ENCODE measurements at places on chromosomes 2 and 18.
A peak's percentile ranks its signal among the peaks of the same experiment; 100 is the strongest.

DNA sequence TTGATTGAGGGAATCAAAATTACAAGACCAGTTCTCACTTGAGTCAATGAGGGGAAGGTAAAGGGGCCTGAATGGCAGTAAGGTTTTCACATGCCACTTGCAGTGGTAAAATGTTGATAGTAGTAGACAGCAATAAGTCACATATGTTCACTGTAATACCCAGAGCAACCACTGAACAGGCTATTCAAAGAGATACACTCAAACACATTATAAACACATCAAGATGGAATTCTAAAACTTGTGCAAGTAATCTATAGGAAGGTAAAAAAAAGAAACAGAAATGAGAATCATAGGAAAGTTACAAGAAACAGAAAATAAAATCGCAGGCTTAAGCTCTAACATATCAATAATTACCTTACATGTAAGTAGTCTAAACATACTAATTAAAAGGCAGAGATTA is 86.6 kb upstream of the AFF3 start:
- DNase-seq = no peak

DNA sequence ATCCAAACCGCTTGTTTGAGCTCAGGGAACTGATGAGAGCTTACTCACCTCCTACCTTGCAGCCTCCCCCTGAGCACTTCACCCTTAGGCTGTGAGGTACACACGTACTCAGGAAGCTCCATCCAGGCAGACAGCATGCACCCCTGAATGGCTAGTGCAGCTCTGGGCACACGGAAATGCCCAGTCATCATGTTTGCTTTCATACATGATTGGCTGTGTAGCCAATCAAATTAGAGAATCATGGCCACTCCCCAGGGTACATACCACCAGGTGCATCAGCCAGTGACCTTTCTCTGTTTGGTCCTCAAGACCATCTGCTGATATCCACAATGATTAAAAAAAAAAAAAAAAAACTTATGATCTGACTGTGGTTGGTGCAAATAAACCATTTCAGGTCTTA is 42.1 kb downstream of the RNF152 start:
- DNase-seq = peak; percentile 15

DNA sequence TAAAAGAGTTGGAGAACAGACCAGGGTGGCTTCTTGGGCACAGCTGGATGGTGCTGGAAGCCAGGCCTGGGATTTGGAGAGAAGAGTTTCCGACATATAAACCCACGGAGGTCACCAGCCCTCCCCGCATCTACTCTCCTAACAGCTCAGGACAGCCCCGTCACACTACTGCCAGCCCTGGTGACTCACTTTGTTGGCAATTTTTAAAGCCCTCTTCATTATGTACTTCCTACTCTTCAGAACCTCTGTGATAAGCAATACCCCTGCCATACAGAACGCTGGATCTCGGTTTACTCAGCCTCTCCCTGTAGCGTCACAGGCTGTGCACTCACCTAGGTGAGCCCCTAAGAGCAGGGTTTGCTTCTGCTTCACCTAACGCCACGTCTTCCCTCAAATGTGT is 48.1 kb downstream of the ID2 start:
- DNase-seq = no peak

DNA sequence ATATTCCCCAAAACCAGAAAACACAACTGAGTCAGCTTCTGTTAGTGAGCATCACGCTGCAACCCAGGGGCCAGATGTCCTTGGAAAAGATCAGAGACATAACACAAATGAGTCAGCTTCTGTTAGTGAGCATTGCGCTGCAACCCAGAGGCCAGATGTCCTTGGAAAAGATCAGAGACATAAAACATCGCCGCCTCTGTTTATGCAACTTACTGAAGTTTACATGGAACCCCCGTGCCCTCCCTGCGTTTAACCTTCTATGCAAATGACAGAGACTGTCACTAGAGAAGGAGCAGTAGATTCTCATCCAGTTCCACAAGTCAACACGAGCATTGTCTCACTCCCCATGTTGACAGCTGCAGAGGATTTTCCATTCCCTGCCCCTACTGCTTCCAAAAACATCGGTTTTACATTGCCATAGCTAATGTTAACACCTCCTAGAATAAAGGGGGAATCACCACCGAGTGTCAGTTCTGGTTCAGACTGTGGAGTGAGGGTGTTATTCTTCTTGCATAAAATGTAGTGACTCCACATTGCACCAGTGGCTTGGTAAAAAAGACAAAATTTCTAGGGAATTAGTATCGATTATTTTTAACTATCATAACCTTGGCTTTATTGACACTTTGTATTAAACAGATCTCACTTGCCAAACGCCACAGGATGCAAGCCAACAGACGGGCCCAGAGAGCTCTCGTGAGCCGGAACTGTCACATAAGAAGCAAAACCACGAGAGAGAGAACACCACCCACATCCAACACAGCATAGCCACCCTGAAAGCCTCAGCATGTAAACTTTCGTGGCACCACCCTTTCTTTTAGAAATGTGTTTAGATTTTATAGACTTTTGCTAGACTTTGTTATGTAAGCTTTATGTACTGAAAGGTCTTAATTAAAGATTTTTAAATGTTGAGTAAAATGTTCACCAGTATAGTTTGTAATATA is 87.7 kb downstream of the SH3YL1 start:
- DNase-seq = no peak

DNA sequence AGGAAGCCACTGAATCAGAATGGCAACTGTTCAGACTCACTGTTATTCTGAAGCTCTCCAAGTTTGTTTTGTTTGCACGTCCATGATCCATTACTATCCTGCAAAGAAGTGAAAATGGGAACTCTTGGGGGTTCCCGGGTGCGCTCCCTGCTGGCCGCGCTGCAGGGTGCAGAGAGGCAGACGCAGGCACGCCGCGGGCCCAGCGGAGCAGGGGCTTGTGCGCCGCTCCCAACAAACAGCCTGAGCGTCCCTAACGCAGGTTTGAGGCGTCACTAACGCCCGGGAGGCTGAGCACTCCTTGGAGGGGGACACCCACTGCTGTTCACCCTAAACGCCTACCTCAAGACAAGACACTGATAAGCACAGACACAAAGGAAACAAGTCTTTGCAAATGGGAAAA is 14.3 kb upstream of the PIEZO2 start:
- no peak for DNase-seq

GRCh38 chr18:9417073-9417851 is 58.1 kb upstream of the RALBP1 start:
- no peak for DNase-seq

DNA sequence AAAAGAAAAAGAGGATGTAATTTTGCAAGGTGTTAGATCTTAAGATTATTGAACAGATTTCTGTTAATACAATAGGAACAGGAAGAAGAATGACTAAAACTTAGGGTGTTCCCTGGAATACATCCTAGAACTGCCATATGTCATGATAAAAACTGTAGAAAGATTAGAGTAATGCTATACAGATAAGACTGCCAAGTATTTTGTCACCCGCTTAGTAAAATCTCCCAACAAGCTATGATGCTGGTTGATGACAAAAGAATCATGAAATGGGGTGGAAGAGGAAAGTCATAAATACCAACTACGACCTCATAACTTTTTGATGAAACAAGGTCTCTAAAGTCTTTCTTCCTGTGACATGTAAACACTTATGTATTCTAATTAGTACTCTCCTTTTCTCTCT is 163.6 kb upstream of the COL3A1 start:
- no peak for DNase-seq

DNA sequence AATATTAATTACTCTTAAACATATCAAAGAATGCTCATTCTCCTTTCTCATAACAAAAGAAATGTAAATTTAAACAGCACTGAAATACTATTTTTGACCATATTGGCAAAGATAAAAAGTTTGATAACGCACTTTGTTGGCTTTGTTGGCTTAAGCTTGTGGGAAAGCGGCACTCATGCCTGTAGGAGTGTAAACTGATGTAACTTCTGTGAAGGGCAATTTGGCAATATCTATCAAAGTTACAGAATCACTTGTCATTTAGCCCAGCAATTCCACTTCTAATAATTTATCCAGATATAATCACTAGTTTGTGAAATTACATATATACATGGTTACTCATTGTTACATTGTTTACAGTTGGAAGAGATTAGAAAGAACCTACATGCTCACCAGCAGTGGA is 311.8 kb upstream of the STON1 start:
- DNase-seq = no peak

GRCh38 chr2:227031379-227031778 is 132.6 kb downstream of the COL4A4 start:
- no peak for DNase-seq

GRCh38 chr2:239970004-239970623 is 55.0 kb downstream of the NDUFA10 start:
- no peak for DNase-seq

DNA sequence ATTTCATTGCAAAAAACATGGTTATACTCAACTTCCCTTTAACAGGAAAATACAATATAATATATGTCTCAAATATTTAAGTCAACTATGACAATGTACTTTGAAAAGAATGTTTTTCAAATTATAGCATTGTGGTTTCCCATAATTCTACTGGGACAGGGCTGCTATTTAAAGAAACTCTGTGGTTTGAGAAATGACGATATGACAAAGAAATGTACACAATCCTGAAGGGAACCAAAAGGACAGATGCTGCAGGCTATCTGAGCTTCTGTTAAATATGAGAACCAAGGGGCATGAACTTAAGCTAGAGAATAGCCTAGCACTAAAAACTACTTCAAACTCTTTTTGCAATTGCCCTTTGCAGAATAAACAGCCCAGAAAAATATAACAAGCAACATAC is 415.9 kb downstream of the GRB14 start:
- DNase-seq = no peak

- no peak for DNase-seq
These were observed 172.1 kb downstream of the ANKRD44 start for GRCh38 chr2:197138506-197138905.

DNA sequence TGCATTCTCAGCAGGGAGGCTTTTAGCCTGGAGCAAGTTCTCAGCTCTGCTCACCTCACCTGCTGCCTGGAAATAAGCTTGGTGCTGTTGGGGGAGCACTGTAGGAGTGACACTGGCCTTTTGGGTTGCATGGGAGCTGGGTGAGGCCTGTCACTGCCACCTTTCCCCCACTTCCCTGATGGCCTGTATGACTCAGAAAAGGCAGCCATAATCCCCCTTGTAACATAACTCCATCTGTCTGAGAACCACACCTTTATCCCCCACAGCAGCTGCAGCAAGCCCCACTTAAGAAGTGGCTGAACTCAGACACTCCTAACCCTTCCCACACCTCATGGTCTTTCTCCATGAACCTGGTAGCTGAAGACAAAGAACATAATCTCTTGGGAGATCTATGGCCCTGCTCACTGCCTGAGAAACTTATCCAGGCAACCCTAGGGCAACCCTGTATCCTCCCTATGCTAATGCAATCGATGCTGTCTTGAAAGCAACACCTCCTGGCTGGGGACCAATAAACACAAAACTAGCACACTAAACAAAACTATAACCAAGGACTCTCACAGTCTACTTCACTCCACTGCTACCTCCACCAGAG is 258.9 kb upstream of the OSR1 start:
- no peak for DNase-seq

GRCh38 chr2:120371969-120372625 is 26.2 kb downstream of the INHBB start:
- no peak for DNase-seq

GRCh38 chr2:102235491-102235890 is 48.7 kb downstream of the IL1RL2 start:
- DNase-seq = no peak

DNA sequence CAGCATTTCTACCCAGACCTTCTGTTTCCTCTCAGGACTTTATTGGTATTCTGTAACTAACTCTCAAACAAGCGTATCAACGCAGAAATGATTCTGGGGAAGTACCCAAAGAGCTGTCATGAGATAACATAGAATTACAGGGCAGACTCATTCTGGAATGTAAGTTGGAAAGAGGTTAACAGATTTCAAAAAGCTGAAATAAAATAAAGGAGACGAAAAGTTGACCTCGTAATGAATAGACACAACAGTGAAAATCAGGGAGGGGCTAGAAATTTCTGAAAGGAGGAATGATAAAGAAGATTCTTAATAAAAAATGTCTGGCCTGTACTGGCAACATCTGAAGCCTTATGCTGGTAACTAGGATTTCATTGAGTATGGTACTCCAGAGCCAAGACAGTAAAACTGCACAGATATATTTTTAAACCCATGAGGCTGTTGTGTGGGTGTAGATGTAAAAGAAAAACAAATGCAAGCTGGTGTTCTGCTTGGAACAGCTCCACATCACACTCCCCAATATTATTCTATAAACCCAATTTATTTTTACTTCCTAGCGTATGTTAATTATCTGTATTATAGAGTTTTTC is 23.9 kb downstream of the RBMS1 start:
- DNase-seq = no peak

DNA sequence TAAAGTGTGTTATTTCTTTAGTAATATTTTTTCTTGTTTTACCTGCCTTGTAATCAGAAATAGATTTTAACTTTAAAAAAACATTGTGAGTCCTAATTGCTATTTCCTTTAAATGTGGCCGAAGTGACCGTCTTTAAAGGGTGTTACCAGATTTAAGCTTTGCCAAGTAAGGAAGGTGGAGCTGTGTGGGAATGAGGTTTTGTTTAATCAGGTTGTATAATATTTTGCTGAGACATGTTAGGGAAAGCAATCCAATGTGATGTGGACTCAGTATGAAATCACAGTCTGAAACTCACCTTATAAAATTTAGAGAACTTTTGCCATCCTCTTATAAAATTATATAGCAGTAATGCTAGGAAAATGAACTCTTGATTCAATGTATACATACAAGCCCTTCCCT is 32.9 kb upstream of the ITPRID2 start:
- DNase-seq = no peak

GRCh38 chr18:68314403-68314802 is 400.5 kb downstream of the TMX3 start:
- no peak for DNase-seq

GRCh38 chr18:44133483-44133882 is 547.2 kb upstream of the SETBP1 start:
- no peak for DNase-seq

- no peak for DNase-seq
These were observed 251.5 kb upstream of the MEX3C start for GRCh38 chr18:51448949-51449348.

GRCh38 chr2:156165742-156166141 is 166.8 kb downstream of the NR4A2 start:
- no peak for DNase-seq

DNA sequence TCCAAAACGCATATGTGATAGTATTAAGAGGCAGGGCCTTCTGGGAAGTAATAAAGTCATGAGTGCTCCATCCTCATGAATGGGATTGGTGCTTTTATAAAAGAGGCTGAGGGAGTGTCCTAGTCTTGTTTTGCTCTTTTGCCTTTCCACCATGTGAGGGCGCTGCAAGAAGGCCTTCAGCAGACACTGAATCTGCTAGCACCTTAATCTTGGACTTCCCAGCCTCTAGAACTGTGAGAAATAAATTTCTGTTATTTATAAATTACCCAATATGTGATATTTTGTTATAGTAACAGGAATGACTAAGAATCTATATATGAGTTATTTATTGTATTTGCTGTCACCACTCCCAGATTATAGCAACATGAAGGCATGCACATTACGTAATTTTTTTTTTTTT is 63.5 kb downstream of the PLA2R1 start:
- no peak for DNase-seq

DNA sequence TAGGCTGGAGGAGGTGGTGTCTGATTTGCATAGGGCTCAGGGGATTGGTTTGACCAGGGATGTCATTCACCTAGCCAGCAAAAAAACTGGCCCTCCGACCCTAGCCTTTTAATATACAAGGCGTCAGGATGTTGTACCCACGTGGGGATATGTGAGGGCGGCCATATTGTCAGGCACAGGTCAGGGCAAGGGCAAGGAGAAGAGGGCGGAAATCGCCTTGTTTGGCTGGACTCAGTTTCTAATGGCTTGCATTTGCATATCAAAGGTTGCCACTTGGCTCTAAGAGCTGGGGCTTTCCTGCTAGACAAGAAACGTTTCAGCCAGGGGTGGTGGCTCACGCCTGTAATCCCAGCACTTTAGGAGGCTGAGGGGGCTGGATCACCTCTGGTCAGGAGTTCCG is 24.9 kb upstream of the PDCL3 start:
- no peak for DNase-seq
